ENCODE measurements at places on chromosomes 12 and 14.

- no peak for DNase-seq
Observed at GRCh38 chr14:46018846-46019420, 632.6 kb downstream of the RPL10L start.

DNA sequence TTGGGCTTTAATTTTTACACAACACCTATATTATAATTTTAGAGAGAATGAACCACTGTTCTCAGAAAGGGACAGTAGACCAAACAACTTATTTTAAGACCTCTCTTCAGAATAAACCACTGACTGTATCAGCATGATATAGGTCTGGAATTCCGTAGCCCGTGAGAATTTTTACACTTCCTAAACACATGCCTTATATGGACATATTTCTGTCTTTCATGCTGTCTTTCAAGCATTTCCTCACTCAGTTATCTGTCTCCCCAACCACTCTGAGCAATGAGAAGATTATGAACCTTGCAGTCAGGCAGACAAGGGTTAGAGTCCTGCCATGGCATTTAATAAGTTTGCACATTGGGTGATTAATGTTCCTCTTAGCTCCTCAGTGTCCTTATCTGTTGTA is 17.4 kb upstream of the NEUROD4 start:
- no peak for DNase-seq

GRCh38 chr12:4824380-4824779 is 85.3 kb upstream of the KCNA1 start:
- DNase-seq, result no peak

GRCh38 chr12:121748571-121749265 is 36.2 kb downstream of the TMEM120B start:
- no peak for DNase-seq

GRCh38 chr14:85315290-85315689 is 214.7 kb upstream of the FLRT2 start:
- no peak for DNase-seq

DNA sequence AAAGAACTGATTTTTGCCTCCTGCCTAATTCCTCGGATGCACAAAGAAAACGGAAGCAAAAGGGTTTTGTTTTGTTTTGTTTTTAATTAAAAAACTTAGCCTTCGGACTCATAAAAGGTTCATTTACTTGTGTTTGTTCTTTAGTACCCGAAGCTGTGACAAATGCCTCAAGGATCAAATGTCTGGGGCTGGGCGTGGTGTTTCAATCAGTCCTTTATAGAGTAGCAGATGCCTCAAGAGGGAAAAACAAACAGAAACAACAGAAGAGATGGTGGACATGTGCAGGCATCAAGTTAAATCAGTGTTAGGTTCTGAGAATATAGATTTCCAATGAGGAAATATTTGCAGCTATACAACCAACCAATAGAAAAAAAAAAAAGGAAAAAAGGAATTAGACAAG is 1.6 kb upstream of the WIF1 start:
- peak; percentile 66 for DNase-seq

DNA sequence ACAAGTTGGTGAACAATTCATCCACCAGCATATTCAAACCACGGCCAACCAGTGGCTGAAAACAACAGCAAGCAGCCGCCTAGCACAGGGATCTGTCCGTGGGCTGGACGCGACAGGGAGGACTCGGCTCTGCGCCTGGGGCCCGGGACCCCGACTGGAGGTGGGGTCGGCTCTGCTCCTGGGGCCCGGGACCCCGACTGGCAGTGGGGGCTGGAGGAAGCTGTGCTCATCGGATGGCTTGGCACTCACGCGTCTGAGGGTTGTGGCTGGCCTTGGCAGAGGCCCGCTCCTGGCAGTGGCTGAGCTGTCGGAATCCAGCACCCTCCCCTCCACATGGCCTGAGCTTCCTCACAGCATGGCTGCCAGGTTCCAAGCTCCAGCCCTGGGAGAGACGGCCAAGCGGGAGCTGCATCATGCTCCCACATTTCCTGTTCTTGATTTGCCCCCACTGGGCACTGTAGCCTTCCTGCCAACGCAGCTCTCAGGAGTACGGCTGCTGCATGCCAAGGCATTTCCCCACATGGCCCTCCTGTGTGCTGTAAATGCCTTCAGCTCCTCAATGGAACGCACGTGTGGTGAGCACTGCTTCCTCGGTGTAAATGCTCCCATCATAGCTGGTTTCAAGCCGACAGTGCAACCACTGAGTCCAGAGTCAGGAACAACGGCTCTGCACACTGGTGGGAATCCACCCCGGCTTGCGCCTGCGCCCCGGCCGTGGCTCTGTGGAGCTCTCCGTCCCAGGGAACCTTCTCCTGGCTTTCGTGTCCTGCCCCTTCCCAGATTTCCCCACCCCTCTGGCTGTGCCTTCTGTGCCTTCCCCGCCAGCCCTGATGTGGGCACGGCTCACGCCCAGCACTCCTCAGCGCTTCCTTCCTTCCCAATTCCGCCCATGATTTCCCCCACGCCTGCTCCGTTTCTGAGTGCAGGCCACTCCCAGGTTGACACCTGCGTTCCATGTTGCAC is 7.3 kb upstream of the GALNT9 start:
- no peak for DNase-seq

- DNase-seq, result peak; percentile 30
Observed at GRCh38 chr14:93121030-93121834, 5.5 kb upstream of the ITPK1 start.

DNA sequence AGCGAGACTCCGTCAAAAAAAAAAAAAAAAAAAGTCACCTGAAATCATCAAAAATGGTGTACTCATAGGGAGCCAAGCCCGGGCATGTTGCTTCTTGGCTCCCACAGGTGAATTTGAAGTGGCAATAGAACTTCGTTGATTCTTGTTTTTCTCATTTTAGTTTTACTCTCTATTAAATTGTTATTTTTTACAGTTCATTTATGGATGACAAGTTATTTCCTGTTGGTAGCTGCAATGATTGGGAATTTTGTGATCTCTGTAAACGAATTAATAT is 1.3 kb downstream of the TM7SF3 start:
- no peak for DNase-seq

DNA sequence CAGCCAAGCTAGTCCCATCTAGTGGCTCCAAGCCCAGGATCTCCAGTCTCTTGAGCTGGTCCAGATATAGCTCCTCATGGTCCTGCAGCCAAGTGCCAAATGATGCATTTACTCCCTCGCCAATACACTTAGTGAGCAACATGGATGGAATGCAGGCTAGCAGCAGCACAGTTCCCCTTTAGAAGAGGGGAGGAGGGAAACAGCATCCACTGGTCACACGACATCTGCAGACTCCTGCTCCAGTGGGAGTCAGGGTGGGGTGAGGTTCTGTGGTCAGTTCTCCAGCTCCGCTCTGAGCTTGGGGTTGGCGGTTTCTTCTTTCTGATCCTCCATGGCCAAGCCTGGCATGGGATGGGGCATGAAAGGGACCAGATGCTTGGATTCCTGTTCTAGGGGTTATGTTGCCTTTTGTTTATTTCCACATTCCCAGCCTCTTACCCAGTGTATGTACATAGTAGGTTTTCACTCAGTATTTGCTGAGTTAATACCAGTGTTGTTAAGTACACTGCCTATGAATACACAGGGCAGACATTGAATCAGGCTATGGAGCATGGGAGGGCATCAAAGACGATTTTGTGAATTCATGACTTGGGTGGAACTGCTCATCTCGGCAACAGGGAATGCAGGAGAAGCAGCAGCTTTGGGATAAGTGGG is 57.3 kb downstream of the GALNT16 start:
- no peak for DNase-seq

GRCh38 chr14:29580763-29581162 is 346.9 kb downstream of the PRKD1 start:
- DNase-seq, result no peak

GRCh38 chr12:30178916-30179315 is 395.2 kb upstream of the TMTC1 start:
- peak; percentile 39 for DNase-seq

- DNase-seq, result no peak
Observed at GRCh38 chr12:57539-57938, 9.0 kb upstream of the IQSEC3 start.

- DNase-seq, result no peak
Observed at GRCh38 chr12:11863478-11863906, 207.2 kb upstream of the BCL2L14 start.

DNA sequence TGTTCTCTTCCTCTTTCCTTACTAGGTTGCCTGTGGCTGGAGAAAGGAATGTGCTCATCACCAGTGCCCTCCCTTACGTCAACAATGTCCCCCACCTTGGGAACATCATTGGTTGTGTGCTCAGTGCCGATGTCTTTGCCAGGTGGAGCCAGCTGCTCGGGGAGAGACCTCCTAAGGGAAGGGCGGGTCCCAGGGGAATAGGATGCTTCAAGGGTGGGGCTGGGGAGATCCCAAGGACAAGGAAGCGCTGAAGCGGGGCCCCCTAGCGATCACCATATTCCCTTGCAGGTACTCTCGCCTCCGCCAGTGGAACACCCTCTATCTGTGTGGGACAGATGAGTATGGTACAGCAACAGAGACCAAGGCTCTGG is 10.2 kb downstream of the MARS1 start:
- DNase-seq, result no peak

DNA sequence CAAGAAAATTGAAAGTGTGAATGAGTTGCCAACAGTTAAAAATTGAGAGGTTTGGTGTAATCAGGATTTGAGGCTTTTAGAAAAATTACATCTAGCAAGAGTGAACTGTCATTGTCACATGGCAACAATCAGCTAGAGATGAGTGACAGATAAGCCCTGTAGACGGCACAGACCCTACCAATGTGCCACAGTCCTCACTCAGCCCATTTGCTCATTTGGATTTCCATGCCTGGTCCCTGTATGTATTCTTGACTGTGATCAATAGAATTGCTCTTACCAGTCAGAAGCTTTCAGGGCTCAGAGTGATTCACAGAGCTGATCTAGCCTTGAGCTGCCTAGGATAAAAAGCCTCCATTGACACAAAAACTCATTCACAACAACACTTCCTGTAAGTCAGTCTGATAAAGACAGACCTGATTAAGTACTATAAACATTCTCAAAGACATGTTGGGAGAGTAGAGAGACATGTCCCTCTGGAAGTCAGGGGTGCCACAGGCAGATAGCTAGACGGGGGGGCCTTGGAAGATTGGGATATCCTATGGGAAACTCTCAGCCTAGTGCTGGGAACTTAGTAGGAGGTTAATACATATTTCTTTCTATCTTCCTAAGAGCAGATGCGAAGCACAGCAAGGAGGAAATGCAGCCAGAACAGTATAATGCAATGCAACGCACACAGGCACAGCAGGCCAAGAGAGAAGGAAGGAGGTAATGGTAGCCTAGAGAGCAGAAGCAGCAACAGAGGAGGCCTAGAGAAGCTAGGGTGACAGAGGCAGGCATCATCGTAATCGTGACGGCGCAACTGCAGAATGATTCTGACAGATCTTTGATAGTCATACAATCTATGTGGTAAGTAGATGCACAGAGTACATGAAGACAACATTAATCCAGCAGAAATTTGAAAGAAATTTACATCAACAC is 2.0 kb upstream of the PELI2 start:
- no peak for DNase-seq

DNA sequence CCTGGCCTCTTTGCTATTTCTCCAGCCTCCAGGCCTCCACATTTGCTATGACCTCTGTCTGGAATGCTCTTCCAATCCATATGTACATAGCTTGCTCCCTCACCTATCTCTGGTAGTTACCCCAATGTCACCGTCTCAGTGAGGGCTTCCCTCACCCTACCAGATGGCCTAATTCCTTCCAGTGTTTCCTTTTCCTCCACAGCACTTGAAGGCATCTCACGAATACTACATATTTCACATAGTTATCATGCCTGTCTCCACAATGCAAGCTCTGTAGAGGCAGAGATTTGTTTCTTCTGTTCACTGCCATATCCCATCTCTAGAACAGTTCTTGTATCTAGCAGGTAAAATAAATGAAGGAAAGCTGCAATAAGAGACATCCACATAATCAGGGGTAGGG is 21.3 kb upstream of the HSP90B1 start:
- DNase-seq, result no peak

- no peak for DNase-seq
Observed at GRCh38 chr14:55482936-55483605, 42.7 kb upstream of the TBPL2 start.

GRCh38 chr14:38710881-38711280 is 392.2 kb downstream of the SEC23A start:
- DNase-seq, result no peak

- DNase-seq, result no peak
Observed at GRCh38 chr12:64696080-64696741, 63.0 kb downstream of the GNS start.

DNA sequence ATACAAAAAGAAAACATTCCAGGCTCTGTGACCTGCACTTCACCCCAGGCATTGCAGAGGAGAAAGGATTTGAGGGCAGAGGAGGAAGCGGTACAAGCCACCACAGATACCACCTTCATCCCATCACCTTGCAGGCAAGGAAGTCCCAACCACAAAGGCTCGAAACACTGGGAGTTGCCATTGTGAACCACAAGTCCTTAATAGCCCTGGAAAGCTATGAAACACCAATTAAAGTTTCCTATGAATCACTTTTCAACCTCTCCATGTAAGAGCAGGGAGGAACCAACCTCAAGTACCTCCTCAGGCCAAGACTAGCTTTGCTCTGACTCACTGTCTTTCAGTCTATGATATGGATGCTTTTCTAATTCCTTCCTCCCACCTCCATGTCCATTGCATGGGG is 27.0 kb downstream of the MAP3K9 start:
- no peak for DNase-seq
